ENCODE measurements at places on chromosomes 7 and 10.

DNA sequence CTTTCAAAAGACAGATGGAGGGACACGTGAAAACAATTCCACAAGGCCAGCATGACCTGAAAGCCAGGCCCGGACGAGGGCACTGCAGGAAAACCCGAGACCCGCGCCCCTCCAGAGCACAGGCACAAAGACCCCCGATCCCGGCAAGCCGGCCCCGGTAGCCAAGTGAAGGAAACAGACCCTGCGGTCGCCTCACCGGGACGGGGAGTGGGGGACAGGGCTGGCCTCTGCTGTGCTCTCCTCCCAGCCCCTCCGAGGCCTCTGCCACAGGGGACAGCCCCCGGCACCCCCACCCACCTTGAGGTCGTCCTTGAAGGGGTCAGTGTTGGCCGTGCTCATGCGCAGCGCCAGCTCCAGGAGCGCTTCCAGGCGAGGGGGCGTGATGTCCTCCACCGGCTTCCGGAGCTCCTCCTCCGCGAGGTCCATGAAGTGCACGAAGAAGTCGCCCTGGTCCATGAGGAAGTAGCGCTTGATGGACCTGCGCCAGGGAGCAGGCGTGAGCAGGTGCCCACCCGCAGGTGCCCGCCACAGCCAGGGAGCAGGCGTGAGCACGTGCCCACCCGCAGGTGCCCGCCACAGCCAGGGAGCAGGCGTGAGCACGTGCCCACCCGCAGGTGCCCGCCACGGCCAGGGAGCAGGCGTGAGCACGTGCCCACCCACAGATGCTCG lies 11.3 kb upstream of the ADAM8 start:
- no peak overlapping the region for H3K4me3 ChIP-seq
- H3K36me3 ChIP-seq = peaks cover 55% of the 10 kb centered on the region
- no peak overlapping the region for H3K27ac ChIP-seq
- H3K27me3 ChIP-seq = no peaks in the 10 kb centered on the region

DNA sequence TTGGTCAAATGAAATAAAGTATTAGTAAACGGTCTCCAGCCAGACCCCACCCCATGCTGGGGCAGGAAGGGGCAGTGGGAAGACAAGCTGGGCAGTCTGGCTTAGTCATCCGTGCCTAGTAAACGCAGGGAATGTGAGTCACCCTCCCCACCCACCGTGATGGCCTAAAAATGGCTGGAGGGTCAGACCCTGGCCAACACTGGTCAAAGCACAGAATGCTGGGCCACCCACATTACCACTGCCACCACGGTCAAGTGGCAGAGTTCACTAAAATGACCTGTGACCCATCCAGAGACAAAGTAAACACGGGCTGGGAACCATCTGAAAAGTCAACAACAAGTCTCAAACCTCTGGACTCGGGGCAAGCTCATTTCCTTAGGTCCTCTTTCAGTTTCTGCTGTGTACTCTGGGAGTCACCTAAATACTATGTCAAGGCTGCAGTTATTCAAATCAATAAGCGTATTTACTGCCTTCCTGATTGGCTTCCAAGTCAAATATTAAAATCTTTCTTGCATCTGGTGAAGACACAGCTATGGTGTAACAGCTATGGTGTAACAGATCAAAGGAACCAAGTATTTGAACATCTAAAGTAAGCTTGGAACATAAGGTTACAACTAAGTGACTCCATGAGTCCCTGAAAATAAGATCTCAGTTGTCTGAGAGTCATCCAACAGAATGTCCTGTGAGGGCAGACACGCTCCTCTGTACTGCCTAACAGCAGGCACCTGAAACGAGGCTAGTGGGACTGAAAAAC lies 3.0 kb downstream of the ZFAND2A start:
- DNase-seq = no peak
- H3K4me1 ChIP-seq = peaks cover 23% of the 10 kb centered on the region
- no peak overlapping the region for H3K4me3 ChIP-seq
- no peak overlapping the region for H3K27ac ChIP-seq

DNA sequence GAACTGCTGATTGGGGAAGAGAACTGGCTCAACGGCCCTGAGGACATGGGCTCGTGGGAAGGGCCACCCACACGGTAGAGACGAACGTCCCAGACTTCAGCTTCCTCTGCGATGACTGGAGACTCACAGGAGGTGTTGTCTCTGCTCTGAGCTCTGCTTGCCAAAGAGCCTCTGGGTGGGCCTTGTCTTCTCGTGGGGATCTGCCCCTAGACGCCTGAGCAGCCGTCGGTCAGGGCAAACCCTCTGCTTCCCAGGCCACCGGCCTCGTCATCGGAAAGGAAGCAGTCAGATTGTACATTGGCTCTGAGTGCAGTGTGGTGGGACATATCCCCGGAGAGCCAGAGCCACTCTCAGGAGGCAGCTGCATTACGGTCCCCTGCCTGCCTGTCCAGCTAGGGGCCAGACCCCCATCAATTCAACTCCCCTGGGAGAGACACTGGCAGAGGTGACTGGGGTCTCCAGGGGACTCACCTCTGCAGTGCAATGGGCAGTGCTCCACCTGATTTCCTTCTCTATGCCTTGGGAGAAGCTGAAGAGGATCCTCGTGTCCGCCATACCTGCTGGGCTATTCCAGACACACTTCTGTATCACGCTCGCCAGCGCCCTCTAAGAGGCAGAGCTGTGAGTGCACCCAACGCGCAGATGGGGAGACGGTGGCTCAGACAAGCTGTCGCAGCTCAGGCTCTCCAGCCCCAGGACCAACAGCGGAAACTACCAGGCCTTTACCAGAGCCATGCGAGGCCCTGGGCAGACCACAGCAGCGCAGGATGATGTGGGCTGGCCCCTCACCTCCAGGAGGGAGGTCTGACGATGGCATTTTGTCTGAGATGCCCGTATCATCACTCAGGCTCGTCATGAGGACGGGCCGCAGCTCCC lies 227.4 kb downstream of the TCERG1L start:
- H3K36me3 ChIP-seq = no peaks in the 10 kb centered on the region
- no peak overlapping the region for H3K4me3 ChIP-seq
- no peak overlapping the region for H3K27ac ChIP-seq
- no peaks in the 10 kb centered on the region for H3K27me3 ChIP-seq
- peaks cover 48% of the 10 kb centered on the region for H3K4me1 ChIP-seq

- peak overlapping the region; percentile 100 for H3K27ac ChIP-seq
- H3K4me3 ChIP-seq = peak overlapping the region; percentile 94
- H3K36me3 ChIP-seq = peaks cover 66% of the 10 kb centered on the region
- no peaks in the 10 kb centered on the region for H3K27me3 ChIP-seq
- peak; percentile 86 for DNase-seq
Observed at GRCh38 chr10:62050893-62051433, 149.5 kb downstream of the ARID5B start.

GRCh38 chr10:119680050-119680449 lies 28.9 kb downstream of the BAG3 start:
- no peak overlapping the region for H3K27ac ChIP-seq
- peaks cover 25% of the 10 kb centered on the region for H3K27me3 ChIP-seq
- DNase-seq = no peak
- peaks cover 15% of the 10 kb centered on the region for H3K36me3 ChIP-seq

GRCh38 chr7:33694006-33694405 lies 211.3 kb upstream of the BMPER start:
- no peak overlapping the region for H3K4me3 ChIP-seq
- H3K4me1 ChIP-seq = no peaks in the 10 kb centered on the region
- H3K27me3 ChIP-seq = no peaks in the 10 kb centered on the region
- no peaks in the 10 kb centered on the region for H3K36me3 ChIP-seq

DNA sequence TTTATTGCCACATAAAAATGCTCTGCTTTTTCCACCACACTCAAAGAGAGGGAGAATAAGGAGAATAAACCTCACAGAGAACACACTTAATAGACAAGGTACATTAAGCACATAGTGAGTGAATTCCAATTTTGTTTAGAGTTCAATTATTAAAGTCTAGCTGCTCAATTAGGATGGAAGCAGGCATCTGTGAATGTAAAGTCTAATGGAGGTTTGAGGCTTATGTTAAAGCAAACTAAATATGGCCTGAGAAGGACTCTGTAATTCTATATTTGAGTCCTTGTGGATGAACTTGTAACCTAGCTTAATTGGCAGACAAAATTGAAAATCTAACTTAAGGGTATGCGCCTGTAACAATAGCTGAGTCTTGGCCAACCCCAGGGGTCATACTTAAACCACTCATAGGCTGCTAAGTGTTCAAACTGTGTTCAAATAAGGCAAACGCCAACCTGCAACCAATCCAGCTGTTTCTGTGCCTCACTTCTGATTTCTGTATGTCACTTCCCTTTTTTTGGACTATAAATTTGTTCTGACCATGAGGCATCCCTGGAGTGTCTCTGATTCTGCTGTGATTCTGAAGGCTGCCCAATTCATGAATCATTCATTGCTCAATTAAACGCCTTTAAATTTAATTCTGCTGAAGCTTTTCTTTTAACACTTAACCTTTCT lies 31.3 kb upstream of the NME8 start:
- H3K4me3 ChIP-seq = no peak overlapping the region
- no peaks in the 10 kb centered on the region for H3K36me3 ChIP-seq
- H3K4me1 ChIP-seq = no peaks in the 10 kb centered on the region
- DNase-seq = no peak
- H3K27me3 ChIP-seq = peaks cover 6% of the 10 kb centered on the region

DNA sequence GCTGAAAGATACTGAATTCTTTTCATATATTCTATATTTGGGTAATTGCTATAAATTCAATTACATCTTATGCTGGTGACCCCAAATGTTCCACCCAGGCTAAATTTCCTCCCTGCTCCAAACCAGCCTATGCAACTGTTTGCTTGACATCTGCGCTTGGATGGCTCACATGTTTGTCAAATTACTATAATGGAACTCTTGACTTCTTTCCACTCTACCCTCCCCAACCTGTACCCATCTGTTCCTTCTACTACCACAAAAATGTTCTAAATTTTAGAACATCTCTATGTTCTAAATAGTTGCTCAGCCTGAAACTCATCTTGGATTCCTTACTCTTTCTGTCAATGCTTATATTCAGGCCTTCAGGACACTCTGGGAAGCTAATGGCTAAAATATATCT lies 249.9 kb upstream of the SMIM30 start:
- no peak for DNase-seq
- no peak overlapping the region for H3K4me3 ChIP-seq
- no peak overlapping the region for H3K27ac ChIP-seq
- H3K4me1 ChIP-seq = no peaks in the 10 kb centered on the region

- DNase-seq = no peak
- H3K4me3 ChIP-seq = no peak overlapping the region
- no peak overlapping the region for H3K27ac ChIP-seq
Observed at GRCh38 chr10:63712717-63713115, 191.5 kb downstream of the REEP3 start.

DNA sequence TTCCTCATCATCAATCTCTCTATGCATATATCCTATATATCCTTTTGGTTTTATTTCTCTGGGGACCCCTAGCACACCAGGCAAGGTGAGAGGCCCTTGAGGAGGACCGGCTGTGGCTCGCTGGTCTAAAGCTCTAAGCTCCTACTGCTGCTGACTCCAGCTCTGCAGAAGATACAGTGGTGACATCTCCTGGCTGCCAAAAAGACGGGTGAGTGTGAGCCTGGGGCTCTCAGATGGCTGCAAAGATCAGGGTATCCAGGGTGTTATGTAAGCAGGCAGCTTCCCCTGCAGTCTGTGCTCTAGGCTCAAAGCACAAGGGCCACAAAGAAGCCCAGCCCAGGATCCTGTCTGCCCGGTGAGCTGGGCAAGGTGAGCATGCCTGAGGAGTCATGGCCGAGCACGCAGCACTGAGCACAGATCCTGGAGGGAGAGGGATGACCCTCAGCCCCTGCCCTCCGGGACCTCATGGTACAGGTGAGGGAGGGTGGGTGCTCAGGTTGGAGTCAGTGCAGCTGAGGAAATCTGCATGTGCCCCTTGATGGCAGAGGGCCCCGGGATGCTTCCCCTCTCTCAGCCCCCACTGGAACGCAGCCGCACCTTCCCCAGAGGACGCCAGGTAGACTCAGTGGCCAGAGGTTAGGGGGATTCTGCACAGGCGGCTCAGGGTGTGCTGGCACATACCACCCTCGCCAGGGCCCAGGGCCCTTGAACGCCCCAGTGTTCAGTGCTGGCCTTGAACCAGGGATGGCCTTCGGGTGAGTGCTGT lies 95.4 kb upstream of the INSIG1 start:
- H3K27ac ChIP-seq = no peak overlapping the region
- DNase-seq = no peak
- peaks cover 28% of the 10 kb centered on the region for H3K4me1 ChIP-seq

- no peaks in the 10 kb centered on the region for H3K36me3 ChIP-seq
- H3K4me3 ChIP-seq = no peak overlapping the region
- H3K27me3 ChIP-seq = peaks cover 12% of the 10 kb centered on the region
- H3K4me1 ChIP-seq = no peaks in the 10 kb centered on the region
- no peak overlapping the region for H3K27ac ChIP-seq
Observed at GRCh38 chr10:71294091-71294561, 24.9 kb upstream of the SLC29A3 start.

DNA sequence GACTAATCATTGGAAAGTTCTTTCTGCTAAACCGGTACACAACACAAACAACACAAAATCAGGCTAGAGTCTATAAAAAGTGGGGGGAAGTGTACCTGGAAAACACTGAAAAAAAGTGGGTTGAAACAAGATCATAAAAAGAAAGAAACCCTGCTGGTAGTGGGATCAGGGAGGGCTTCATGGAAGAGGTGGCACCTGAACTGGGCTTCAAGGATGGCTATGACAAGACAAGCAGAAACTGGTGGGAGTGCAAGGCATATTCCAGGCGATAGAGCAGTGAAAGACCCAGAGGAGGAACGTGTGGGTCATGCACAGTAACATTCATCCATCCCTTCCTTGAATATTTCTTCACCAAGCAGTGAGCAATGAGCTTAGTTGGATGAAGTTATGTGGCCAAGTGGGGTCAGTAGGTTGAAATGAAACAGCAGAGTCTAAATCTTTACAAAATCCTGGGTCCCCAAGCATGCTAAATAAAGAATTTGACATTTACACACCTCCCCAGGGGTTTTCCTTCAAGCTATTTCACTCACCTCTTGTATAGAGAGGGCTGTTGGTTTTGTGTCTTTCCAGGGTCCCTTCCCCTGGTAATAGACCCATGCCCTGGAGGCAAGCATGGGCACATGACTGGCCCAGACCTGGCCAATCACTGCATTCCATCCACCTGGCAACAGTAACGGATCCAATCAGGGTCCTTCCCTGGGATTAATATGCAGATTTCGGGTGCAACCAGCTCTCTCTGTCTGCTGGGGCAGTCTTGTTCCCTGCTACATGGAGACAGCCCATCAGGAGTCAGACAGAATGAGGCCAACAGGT lies 38.2 kb downstream of the SPOCK2 start:
- H3K36me3 ChIP-seq = no peaks in the 10 kb centered on the region
- no peak overlapping the region for H3K4me3 ChIP-seq
- DNase-seq = no peak
- no peak overlapping the region for H3K27ac ChIP-seq

- no peak overlapping the region for H3K27ac ChIP-seq
- H3K4me1 ChIP-seq = no peaks in the 10 kb centered on the region
- no peak for DNase-seq
- H3K4me3 ChIP-seq = no peak overlapping the region
- no peaks in the 10 kb centered on the region for H3K27me3 ChIP-seq
Observed at GRCh38 chr7:105473163-105473562, 48.9 kb downstream of the PUS7 start.

- H3K27me3 ChIP-seq = peaks cover 8% of the 10 kb centered on the region
- no peaks in the 10 kb centered on the region for H3K36me3 ChIP-seq
- DNase-seq = no peak
- H3K4me3 ChIP-seq = no peak overlapping the region
Observed at GRCh38 chr10:67602268-67602950, 93.6 kb downstream of the CTNNA3 start.

Data from activated naive CD4-positive, alpha-beta T cell treated with anti-CD3 and anti-CD28 coated beads, Interleukin-2, amount 10 ng/mL, durations not matched to agents 7 days and 5 days (primary cell).